Right forelimb (tissue), 1 donor: ENCODE measurements at places on chromosomes 3 and 15.

DNA sequence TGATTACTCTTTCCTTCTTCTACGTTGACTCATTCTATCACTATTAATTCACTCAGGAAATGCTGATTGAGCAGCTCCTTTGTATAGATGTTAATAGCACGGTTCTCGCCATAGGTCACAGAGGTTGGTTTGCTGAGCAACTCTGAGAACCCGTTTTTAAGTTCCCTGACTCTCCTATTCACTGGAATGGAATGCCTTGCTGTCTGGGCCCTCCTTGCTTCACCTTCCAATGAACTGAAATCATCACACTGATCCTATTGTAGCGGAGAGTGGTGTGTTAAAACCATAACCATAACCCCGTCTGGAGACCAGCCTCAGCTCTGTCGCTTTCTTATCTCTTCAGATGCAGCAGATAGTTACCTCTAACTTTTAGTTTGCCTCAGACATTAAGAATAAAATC is 323.6 kb downstream of the GABRB3 start:
- DNase-seq = no peak

GRCh38 chr3:190302212-190302867 is 19.9 kb downstream of the CLDN1 start:
- DNase-seq = no peak

- no peak for DNase-seq
Observed at GRCh38 chr15:81190922-81191507, 5.7 kb upstream of the IL16 start.

GRCh38 chr3:120059081-120059864 is 35.0 kb downstream of the GSK3B start:
- DNase-seq = no peak

DNA sequence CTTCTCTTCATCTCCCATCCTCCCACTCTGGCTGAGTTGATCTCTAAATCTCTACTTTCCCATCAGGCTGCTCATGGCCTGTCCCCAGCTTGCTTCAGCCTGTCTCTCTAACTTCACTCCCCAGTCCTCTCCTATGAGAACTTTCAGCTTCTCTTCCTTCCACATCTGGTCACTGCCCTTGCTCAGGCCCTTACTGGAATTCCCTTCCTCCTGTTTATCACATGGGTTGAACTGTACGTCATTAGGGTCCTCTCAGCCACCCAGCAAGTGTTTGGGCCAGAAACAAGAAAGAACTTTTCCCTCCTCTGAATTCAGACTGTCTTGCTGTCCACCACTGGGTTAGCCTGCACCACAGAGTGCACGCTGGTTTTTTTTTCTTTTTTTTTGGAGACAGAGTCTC is 5.0 kb downstream of the PTPN23 start:
- no peak for DNase-seq

DNA sequence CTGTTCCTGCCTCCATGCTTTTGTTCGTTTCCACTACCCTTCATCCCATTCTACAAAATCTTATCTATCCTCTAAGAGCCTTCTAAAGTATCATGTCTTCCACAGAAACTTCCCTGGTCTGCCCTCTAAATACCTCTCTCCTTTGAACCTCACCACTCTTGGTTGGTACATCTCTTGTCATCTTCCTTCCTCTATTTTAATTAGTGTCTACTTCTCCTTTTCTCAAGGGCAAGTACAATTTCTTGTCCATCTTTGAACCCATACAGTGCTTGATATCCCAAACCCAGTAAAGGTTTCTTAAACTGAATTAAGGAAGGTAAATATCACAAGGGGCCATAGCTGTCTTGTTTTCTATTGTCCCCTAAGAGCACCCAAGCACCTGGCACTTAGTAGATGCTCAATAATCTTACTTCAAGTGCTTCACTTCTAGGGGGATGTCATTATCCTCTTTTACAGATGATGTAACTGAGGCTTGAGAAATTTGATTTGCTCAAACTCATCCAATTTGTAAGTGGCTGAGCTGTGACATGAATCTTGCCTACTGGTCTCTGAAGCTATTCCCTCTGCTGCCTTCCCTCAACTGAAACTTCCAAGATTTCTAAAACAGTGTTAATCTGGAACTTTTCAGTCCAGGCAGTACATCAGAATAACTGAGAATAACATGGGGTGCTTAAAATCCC is 2.6 kb upstream of the DAPK2 start:
- DNase-seq = no peak

DNA sequence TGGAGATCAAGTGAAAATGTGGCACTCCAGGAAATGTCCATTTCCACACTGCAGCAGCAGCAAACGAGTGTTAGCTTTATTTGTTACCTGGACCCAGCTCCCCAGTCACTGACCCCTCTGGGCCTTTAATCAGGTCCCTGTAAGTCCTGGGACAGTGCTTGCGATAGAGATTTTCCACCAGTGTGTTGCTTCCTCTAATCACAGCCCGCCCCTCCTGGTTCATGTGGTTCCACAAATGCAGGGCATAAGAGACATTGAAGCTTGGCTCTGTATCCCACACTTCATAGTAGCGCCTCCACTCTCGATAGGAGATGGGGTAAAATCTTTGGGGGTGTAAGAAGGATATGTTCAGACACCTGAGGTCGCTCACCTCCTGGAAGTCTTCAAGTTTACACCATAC is 8.0 kb downstream of the A4GNT start:
- no peak for DNase-seq

DNA sequence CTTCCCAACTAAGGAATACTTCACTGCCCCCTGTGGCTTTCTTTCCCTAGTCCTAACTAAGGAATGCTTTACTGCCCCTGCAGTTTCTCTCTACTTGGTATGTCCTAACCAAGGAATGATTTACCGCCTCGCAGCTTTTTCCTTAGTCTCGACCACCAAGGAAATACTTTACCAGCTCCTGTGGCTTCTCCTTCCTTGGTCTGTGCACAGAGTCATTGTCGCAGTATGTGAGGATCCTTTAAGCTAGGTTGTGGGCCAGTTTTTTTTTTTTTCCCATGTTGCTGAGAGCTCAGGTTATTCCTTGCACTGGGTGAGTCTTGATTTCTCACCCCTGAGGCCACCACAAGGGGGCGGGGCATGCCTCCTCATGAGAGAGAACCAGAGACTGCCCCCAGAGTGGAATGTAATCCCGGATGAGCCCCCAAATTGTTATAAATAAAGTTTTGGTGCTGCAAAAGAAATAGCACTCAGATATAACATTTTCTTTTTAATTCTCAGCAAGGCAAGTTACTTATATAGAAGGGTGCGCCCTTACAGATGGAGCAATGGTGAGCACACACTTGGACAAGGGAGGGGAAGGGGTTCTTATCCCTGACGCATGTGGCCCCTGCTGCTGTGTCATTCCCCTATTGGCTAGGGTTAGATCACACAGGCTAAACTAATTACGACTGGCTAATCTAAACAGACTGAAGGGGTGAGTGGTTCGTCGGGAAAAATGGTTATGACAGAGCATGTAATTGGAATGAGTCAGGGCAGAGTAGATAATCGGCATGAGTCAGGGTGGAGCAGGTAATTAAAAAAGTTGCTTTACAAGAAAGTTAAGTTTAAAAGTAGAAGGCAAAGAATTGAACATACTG is 27.0 kb downstream of the NDUFB4 start:
- no peak for DNase-seq

DNA sequence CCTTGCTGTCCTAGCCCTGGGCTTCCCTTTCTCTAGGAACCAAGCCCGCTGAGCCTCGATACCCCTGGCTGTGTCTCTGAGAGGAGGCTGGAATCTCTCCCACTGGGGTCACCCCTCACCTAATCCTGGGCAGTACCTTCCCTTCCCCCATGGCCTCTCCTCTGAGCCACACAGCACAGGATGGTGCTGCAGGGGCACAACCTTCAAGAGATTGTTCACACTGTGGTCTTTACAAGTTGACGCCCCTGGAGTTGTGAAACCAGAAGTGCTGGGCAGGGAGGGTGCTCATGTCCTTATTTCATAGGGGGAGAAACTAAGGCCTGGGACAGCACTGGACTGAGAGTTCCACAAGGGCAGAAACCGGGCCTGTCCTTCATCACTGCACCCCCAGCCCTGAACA is 70.9 kb upstream of the TMEM115 start:
- DNase-seq = no peak

DNA sequence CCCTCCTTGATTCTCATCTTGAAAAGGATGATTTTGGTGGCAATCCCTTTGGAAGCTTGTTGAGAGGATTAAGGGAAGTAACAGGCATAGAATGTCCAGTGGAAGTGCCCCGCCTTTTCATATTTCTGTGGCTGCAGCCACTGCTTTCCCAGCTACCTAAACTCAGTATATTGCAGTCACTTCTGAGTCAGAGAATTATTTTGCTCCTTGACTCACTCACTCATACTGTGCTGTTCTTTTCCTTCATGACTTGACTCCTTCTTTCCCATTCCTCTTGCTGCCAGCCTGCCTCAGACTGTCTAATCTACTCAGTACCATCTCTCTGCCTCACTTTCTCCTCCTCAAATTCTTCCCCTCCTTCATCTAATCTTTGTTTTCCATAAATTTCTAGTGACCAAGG is 26.5 kb upstream of the POLR2M start:
- no peak for DNase-seq

- peak; percentile 72 for DNase-seq
Observed at GRCh38 chr15:70266412-70267121, 168.8 kb upstream of the TLE3 start.

DNA sequence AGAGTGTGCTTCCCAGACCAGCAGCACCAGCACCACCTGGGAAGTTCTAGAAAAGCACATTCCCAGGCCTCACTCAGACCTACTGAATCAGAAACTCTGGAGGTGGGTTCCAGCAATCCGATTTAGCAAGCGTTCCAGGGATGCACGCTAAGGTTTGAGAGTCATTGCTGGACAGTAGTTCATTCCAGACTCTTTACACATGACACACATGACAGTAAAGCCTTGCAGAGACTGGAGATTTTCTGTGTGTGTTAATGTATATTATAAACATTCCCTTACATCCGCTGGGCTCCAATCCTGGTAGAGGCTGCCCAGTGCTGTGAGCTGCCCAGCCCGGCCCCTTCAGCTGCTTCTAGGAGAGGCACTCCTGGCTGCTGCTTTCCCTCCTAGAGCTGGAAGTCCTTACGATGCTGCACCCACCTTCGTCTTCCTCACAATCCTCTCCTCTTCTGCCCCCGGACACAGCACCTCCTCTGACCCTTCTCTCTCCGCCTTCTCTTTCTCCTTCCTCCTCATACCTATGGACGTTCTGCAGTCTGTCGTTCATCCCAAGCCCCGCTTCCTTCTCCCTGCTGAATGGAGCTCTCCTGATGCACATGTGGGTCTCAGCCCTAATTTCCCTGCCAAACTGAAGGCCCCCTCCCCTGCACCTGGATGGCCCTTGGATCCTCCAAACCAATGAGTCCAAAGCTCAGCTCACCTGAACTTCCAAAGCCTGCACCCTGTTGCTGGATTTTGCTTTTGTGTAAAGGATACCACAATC is 44.4 kb downstream of the ITGA11 start:
- DNase-seq = peak; percentile 40

GRCh38 chr15:99475754-99476412 is 89.9 kb upstream of the MEF2A start:
- DNase-seq = peak; percentile 31

DNA sequence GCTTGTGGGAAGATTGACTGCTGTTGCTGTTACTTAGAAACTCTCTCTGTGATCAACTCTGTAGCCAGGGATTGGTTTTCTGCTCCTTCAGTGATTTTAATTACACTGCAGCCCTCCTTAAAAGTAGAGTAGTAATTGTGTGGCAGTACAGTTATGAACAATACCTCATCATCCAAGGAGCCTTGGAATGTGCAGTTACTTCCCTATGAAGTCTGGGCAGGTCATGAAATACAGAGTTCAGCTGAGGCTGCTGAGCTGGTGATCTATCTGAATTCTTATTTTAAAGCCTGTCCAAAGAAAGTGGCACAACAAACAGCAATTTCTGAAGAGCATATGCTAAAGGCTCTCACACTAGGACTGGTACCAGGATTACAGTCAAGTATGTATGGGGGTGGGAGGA is 37.4 kb upstream of the MRPL3 start:
- no peak for DNase-seq

DNA sequence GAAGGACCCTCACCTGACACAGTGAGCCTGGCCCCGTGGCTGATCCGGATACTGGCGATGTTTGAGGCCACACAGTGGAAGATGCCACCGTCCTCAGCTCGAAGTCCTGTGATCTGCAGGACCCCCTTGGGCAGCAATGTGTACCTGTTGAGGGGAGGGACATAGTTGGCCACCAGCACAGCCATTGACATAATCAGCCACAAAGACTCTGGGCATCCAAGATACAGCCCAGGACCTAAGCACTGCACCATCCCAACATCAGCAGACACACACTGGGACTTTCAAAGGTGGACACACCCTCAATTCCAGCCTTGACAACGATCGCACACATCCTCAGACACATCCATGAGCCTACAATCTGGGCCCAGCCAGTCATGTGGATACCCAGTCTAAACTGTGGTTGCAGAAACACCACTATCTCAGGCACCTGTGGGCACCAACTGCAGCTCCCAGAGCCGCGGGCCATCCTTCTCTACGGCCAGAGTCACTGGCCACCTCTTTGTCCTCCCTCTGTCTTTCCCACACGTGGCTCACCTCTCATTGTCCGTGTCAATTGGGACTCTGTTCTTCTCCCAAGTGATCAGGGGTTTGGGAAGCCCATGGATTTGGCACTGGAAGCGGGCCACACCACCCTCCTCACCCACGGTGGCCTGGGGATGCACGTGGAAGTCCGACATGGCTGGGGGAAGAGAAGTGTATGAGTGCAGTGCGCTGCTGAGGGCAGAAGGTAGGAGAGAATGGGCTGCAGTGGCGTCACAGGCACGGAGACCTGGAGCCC is 31.0 kb downstream of the RNU5B-1 start:
- no peak for DNase-seq

GRCh38 chr3:72505539-72506405 is 342.5 kb downstream of the SHQ1 start:
- no peak for DNase-seq

DNA sequence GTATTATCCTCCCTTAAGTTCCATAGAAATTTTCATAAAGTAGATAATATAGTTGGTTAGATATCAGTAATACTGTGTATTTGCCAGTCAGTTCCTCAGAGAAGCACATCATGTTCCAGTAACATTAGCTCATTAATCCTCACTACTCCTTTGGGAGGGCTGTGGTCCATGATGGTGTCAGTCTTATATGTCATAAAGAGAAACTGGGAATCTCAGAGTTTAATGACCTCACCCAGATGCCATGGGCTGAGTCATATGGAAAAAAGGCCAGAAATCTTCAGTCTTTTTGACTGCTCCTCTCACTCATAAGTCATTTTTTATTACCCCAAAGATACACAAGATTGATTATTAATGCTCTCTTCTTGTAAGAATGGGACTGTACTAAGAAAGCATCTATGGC is 188.6 kb downstream of the CHL1 start:
- DNase-seq = no peak

DNA sequence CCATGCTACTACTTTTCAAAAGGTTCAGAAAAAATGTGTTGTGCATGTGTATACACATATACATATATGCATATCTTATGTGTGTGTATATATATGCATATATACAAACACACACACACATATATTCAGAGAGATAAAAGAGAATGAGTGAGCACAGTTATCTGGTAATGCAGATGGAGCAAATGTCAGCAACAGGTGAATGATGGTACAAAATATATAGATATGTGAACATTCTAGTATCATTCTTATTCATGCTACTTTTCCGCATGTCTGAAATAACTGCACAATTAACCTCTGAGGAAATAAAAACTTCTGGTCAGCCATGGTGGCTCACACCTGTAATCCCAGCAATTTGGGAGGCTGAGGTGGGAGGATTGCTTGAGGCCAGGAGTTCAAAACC is 222.6 kb upstream of the NANOGP8 start:
- no peak for DNase-seq
